ENCODE measurements at places on chromosomes 2 and 18. TPM values are rescaled to one million over a fixed set of nuclear protein-coding genes. Genes with fewer than 3 reads are reported as not detected.

- H3K4me3 ChIP-seq: no peak overlapping the region
- peaks cover 3% of the 10 kb centered on the region for H3K27me3 ChIP-seq
- no peak overlapping the region for H3K27ac ChIP-seq
- no peaks in the 10 kb centered on the region for H3K36me3 ChIP-seq
- H3K4me1 ChIP-seq: no peaks in the 10 kb centered on the region
These were observed 95.7 kb upstream of the NRP2 start for GRCh38 chr2:205586626-205587025.

DNA sequence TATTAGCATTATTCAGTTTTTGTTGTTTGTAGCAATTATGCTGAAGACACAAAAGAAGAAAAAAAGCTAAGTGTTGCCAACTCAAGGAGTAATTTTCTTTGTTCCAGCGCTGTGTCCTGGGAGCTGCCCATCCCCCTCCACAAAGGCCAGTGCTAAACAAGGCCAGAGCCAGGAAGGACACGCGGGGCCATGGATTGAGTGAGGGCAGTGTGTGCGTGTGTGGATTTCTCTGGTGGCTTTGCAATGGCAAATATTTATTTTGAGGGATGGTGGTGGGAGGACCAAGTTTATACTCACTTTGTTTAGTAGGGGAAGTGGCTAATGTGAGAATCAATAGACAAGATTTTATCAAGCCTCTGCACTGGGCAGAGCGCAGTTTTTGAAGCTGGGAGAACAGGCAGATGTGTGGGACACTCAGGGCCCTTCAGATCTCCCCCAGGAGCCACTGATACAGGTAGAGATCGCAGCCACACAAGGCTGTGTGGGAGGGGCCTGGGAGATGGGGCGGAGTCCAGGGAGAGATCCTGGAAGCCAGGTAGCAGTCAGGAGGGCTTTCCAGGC lies 11.4 kb downstream of the AGAP1 start:
- H3K27me3 ChIP-seq: peaks cover 29% of the 10 kb centered on the region
- H3K36me3 ChIP-seq: no peaks in the 10 kb centered on the region
- no peak overlapping the region for H3K27ac ChIP-seq
- H3K4me1 ChIP-seq: no peaks in the 10 kb centered on the region
- H3K4me3 ChIP-seq: no peak overlapping the region

- no peak for DNase-seq
- H3K27me3 ChIP-seq: peaks cover 4% of the 10 kb centered on the region
- no peak overlapping the region for H3K4me3 ChIP-seq
- no peaks in the 10 kb centered on the region for H3K36me3 ChIP-seq
These were observed 4.8 kb upstream of the PARD6G start for GRCh38 chr18:80252136-80252535.

DNA sequence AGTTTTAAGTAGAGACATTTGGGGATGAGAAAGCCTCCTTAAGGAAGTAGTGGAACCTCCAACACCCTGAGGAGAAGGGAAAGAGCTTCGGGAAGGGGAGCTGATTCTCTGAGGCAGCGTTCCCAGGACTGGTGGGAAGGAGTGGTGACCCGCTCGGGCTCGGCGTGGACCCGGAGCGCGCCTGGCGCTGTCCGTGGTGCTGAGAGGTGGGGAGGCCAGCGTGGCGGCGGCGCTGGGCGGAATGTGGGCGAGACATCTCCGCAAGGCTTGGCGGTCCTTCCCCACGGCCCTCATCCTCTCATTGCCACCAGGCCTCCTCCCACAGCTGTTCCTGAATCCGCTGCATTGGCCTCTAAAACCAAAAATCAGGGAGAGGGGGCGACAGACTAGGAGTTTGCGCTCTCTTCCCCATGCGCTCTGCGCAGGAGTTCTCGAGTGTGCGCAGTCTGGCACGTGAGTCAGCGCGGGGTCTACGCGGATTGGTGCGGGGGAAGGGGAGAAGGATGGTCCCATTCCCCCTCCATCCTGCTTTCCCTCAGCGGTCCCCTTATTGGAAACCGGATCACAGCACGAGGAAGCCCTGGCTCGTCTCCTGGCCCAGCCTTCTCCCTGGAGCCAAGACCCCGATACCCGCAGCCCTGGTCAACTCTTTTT lies 857 bp downstream of the RESP18 start:
- no peak overlapping the region for H3K27ac ChIP-seq
- H3K27me3 ChIP-seq: peaks cover 79% of the 10 kb centered on the region
- no peaks in the 10 kb centered on the region for H3K4me1 ChIP-seq
- H3K36me3 ChIP-seq: no peaks in the 10 kb centered on the region
- no peak overlapping the region for H3K4me3 ChIP-seq
- DNase-seq: no peak

DNA sequence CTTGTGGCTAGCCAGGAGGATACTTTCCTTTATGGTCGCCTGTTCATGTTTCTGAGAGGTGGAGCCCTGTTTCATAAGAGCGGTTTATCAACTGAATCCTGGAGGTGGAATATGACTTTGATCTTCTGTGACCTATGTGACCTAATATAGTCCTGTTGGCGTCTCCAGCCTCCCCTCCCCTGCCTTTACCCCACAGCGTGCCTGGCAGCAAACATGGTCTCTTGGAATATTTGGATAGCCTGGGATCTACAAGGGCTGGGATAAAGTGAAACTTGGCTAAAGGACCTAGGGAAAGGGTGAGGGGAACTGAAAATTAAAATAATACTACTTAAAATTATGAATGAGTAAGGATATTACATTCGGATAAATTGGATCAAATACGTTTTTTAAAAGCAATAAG lies 246.0 kb downstream of the BABAM2 start:
- H3K4me1 ChIP-seq: peaks cover 8% of the 10 kb centered on the region
- H3K27ac ChIP-seq: no peak overlapping the region
- DNase-seq: no peak
- H3K36me3 ChIP-seq: peaks cover 35% of the 10 kb centered on the region

DNA sequence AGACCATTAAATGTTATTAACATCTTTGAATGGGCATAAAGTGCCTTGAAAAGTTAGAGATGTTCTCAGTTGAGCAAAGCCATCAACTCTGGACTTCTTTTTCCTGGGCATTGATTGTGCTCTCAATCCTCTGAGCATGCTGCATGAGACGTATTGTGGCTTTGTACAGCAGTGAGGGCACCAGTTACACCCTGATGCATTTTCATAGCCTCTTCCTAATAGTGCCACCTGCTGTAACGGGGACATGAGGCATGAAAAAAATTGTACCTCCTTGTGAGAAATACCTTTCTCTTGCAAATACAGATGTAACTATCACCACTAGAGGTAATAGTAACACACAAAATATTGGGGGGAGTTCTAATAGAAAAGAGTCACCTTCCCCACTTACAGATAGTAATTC lies 697.5 kb downstream of the TMEM182 start:
- no peak overlapping the region for H3K4me3 ChIP-seq
- H3K4me1 ChIP-seq: no peaks in the 10 kb centered on the region
- no peaks in the 10 kb centered on the region for H3K27me3 ChIP-seq
- no peak overlapping the region for H3K27ac ChIP-seq

- no peak for DNase-seq
- no peaks in the 10 kb centered on the region for H3K36me3 ChIP-seq
- H3K4me3 ChIP-seq: no peak overlapping the region
- H3K27me3 ChIP-seq: no peaks in the 10 kb centered on the region
These were observed 18.9 kb downstream of the CTIF start for GRCh38 chr18:48557640-48558174.

DNA sequence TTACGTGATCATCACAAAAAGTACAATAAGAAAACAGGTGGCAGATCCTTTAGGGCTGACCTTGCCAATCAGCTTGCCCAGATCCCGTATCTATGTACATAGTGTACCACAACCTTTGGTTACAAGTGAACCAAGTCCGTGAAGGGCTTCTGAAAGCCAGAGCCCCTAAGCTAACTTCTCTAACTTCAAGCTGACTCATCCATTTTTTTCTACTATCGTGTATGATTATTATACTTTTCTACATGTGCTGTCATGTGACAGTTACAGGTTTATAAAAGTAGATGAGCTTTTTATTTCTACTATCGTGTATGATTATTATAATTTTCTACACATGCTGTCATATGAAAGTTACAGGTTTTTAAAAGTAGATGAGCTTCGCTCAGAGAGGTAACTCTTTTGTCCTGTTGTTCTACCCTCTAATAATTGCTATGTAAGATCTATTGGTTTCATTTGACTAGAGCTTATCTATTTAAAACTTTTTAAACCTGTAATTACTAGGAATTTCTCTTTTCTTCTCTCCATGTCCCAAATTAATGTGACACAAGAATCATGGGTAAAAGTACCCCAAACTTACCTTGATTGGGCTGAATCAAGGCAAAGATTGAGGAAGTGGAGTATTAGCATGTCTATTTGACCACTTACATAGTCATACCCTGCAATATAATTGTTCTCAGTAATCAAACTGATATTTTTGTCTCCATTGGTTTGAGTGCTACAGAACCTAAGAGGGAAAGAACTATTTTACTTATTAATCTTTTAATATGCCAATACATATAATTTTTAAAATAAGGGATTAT lies 29.4 kb upstream of the DNAH7 start:
- H3K27ac ChIP-seq: no peak overlapping the region
- H3K36me3 ChIP-seq: peaks cover 7% of the 10 kb centered on the region
- no peaks in the 10 kb centered on the region for H3K27me3 ChIP-seq
- no peak for DNase-seq

DNA sequence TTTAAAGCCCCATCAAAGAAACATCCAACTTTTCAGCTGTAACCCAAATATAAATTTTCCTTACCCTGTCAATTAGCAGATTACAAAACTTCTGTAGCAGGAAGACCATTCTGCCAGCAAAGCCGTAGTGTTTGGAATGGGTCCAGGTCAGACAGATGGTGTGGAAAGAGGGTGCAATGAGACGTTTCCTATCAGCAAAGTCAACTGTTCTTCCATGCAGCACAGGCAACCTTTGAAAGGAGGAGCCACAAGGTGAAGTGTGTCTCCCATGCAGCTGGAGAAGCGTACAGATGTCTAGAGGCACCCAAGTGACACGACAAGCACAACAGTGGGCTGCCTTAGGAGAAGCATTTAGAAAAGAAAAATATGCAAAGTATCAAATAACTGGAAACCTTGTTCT lies 83.7 kb downstream of the SP3 start:
- no peaks in the 10 kb centered on the region for H3K36me3 ChIP-seq
- no peak overlapping the region for H3K4me3 ChIP-seq
- peaks cover 2% of the 10 kb centered on the region for H3K4me1 ChIP-seq
- no peak overlapping the region for H3K27ac ChIP-seq

DNA sequence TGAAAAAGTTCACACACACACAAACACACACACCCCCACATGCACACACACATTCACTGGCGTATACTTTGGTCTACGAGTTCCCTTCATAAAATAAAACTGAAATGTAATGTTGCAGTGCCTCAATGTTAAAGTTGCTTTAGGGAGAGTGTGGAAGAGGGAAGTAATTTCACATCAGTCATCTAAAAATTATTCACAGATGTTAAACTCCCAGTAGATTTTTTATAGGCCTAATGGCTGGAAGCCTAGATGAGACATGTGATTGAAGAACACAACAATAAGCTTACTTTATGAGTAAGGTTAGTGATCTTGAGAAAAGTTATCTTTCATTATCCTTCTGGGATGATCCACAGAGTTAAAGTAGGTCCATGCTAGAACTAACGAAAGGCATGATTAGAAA lies 506.7 kb upstream of the CNTNAP5 start:
- no peak overlapping the region for H3K27ac ChIP-seq
- H3K4me3 ChIP-seq: no peak overlapping the region
- H3K4me1 ChIP-seq: no peaks in the 10 kb centered on the region
- no peaks in the 10 kb centered on the region for H3K36me3 ChIP-seq
- DNase-seq: no peak

GRCh38 chr18:35693829-35694228 lies 112.3 kb downstream of the GALNT1 start:
- H3K36me3 ChIP-seq: peaks cover 34% of the 10 kb centered on the region
- no peak overlapping the region for H3K4me3 ChIP-seq
- H3K27ac ChIP-seq: no peak overlapping the region
- H3K27me3 ChIP-seq: no peaks in the 10 kb centered on the region

DNA sequence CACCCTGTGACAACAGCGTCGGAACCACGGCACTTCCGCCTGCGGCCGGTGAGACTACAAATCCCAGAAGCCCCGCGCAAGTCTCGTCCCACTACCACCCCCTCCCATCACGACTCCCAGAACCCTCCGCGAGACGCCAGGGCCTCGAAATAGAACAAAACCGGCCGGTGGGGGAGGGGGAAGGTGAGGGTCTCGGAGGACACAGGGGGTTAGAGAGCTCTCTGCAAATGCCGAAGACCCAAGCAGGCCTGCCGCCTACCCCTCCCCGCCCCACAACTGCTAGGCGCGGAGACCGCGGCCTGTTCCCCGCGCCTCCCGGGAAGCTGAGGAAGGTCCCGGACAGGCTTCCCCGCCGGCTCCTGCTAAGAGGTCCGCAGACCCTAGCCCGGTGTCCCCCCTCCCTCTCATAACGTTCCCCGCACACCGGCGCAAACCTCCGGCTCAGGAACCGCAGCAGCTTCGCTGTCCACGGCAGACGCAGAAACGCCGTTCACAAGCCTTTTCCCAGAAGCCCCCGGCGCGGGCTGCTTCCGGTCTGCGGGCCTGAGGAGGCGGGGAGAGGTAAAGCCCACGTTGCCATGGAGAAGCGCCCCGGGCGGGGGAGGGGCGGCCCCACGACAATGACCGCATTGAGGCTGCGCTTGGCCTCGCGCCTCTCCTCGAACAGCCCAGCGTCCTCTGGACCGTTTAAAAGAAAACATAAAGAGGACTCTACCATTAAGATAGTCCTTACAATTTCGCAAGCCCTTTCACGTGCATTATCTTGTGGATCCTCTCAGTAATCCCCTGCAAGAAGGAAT lies at the start of gene ZNF24:
TSS of gene ZNF24 (minus strand) at position 485 of the 800 bp plus-strand sequence. CDS start 3,770 bp downstream, outside the sequence.
- peaks cover 59% of the 10 kb centered on the region for H3K4me1 ChIP-seq
- no peaks in the 10 kb centered on the region for H3K27me3 ChIP-seq
- H3K4me3 ChIP-seq: peak within 1 kb of the TSS; percentile 98
- H3K27ac ChIP-seq: peak within 1 kb of the TSS; percentile 96

GRCh38 chr18:3675994-3676393 lies 226.0 kb downstream of the TGIF1 start:
- no peak overlapping the region for H3K27ac ChIP-seq
- H3K4me1 ChIP-seq: no peaks in the 10 kb centered on the region
- DNase-seq: no peak
- peaks cover 11% of the 10 kb centered on the region for H3K27me3 ChIP-seq

- H3K36me3 ChIP-seq: no peaks in the 10 kb centered on the region
- peaks cover 13% of the 10 kb centered on the region for H3K4me1 ChIP-seq
- peak; percentile 20 for DNase-seq
- H3K27ac ChIP-seq: no peak overlapping the region
These were observed 787 bp downstream of the SOCS6 start for GRCh38 chr18:70289351-70290312.

DUSP2 gene
- 118 TPM for total RNA-seq

IL1R2 gene
- total RNA-seq: not detected

RGPD4 gene
- total RNA-seq: 0.07 TPM

CROCC2 gene
- total RNA-seq: not detected

FOXD4L1 gene
- total RNA-seq: 0.17 TPM

CLHC1 gene
- total RNA-seq: 10.5 TPM

Measured in activated B cell treated with CpG ODN at 0.5 μM for 24 hours (primary cell).